ENCODE measurements at places on chromosomes 6 and 20. TPM values are rescaled to one million over a fixed set of nuclear protein-coding genes. Genes with fewer than 3 reads are reported as not detected.

DNA sequence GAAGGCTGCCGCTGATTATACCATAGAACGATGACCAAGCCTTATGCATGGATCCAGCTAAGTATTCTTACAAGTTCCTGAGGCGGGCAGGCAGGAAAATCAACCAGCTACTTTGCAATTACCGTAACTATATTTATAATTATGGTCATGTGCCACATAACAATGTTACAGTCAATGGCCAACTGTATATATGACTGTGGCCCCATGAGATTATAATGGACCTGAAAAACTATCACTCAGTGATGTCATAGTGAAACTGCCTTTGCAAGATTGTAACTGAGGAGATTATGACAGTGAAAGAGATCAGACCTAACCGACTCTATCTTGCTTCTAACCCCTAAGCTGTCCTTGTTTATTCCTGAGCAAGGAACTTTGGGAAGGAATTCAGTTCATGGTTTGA lies 33.1 kb upstream of the FAM135A start:
- no peak for DNase-seq

The TRIM31 gene
- total RNA-seq = not detected

The TPX2 gene
- total RNA-seq = 6.2 TPM

- DNase-seq = peak; percentile 45
Observed at GRCh38 chr6:108616544-108616943, 55.8 kb downstream of the FOXO3 start.

DNA sequence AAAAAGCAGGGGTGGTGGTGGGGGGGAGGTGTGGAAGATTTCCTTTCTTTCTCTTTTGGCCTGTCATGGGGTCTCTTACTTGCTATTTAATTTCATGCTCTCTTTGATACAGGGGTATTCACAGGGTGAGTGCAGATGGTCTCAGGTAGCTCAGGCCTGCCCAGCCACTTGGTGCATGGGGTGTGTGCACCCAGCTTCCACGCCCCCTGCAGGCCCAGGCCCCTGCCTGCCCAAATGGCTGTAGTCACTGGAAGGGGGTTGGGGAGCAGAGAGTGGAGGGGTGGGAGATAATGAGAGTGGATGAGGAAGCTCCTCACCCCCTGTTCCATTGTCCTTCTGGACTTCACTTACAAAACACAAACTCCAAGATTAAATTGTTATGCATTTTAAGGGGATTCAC lies 133.6 kb upstream of the SGK1 start:
- no peak for DNase-seq

GRCh38 chr20:10510216-10510615 lies 75.1 kb downstream of the SLX4IP start:
- no peak for DNase-seq

DNA sequence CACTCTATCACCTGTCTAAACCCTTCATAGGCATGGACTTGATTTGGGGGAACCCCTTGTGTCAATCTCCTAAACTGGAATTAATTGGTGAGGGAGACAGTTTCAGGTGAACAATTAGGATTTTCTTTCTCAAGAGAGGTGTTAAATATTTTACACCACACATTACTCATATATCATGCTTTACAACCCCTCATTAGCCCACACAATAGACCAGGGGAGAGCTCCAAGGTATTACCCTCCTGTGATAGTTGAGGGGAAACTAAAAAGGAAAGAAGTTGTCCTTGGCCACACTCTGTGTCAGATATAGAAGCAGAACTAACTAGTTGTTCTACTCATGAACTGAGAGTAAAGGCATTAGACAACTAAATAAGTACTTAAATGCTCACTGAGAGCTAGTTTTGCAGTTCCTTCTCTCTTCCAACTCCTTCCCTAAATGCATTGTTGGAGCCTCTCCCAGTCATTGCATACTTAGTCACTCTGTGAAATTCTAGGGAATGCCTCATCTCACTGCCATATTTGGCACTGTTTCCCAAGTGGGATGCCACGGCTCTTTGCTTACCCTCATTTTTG lies 183.7 kb upstream of the CEP162 start:
- DNase-seq = peak; percentile 87

DNA sequence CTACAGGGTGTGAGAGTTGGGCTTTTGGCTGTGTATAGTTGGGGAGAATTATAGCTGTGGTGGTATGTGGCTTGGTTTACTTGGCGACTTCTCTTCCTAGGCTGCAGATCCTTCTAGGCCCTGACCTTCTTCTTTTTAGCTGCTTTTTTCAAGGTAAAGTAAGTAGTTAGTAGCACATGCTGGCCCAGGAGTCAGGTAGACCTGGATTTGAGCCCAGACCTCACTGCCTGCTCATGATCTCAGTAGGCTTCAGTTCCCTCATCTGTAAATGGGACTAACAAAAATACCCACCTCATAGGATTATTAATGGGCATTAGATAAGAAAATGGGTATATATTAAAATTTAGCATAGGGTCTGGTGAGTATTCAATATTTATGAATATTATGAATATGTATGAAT lies 17.4 kb upstream of the TMEM217 start:
- no peak for DNase-seq

GRCh38 chr6:158042245-158042798 lies 60.7 kb downstream of the SYNJ2 start:
- peak; percentile 63 for DNase-seq

DNA sequence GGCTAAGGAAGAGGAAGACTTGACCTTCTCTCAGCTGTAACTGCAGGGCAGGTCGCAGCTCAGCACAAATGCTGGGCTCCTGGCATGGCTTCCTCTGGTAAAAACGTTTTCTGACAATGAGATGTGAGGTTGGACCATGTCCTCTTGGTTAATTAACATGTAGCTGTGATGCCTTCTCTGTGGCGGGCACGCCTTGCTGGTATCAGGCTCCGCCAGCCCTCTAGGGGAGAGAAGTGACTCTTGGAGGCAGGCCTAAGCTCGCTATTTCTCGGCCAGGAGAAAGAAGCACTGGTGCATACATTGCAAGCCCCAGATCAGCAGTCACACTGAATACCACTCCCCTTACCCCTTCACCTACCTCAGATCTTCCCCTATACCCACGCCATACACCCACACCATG lies 65.0 kb downstream of the QRSL1 start:
- DNase-seq = no peak

- no peak for DNase-seq
Observed at GRCh38 chr6:83202031-83202430, 8.9 kb downstream of the RWDD2A start.

- DNase-seq = peak; percentile 78
Observed at GRCh38 chr6:47098570-47098993, 56.5 kb upstream of the ADGRF1 start.

DNA sequence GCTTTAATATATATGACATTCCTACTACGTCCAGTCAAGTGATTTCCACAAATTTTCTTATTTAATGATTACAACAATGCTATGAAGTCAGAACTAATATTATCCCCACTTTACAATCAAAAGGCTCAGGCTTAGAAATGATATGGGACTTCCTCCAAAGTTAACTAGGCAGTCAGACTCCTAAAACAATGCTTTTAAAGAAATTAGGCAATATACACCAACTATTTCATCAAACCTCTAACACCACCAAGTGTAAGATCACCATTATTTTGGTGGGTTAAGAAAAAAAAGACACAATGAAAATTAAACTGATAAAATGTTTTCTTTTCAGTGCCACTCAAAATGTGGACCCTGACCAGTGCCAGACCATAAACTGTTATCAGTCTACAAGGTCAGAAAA lies 256.1 kb upstream of the RUNX2 start:
- peak; percentile 80 for DNase-seq

GRCh38 chr6:13718123-13718458 lies 6.5 kb upstream of the RANBP9 start:
- DNase-seq = no peak

The GMPR gene
- total RNA-seq = 2.5 TPM

The KCNQ5 gene
- total RNA-seq = 2.6 TPM

- DNase-seq = no peak
Observed at GRCh38 chr6:33117811-33118277, 42.1 kb downstream of the HLA-DPB1 start.

Measured in fibroblast of the aortic adventitia (primary cell).